ENCODE measurements at places on chromosomes 3 and 15. TPM values are rescaled to one million over a fixed set of nuclear protein-coding genes. Genes with fewer than 3 reads are reported as not detected.

- DNase-seq = no peak
- peaks cover 7% of the 10 kb centered on the region for H3K36me3 ChIP-seq
- H3K27ac ChIP-seq = no peak overlapping the region
- H3K4me3 ChIP-seq = peak overlapping the region; percentile 92
- peaks cover 14% of the 10 kb centered on the region for H3K4me1 ChIP-seq
- H3K27me3 ChIP-seq = peaks cover 17% of the 10 kb centered on the region
These were observed 584 bp upstream of the LARS2 start for GRCh38 chr3:45387636-45388348.

GRCh38 chr3:147654827-147655226 is 245.7 kb downstream of the ZIC1 start:
- peaks cover 44% of the 10 kb centered on the region for H3K4me1 ChIP-seq
- no peaks in the 10 kb centered on the region for H3K27me3 ChIP-seq
- no peak for DNase-seq
- H3K27ac ChIP-seq = peak overlapping the region; percentile 58
- no peaks in the 10 kb centered on the region for H3K36me3 ChIP-seq

DNA sequence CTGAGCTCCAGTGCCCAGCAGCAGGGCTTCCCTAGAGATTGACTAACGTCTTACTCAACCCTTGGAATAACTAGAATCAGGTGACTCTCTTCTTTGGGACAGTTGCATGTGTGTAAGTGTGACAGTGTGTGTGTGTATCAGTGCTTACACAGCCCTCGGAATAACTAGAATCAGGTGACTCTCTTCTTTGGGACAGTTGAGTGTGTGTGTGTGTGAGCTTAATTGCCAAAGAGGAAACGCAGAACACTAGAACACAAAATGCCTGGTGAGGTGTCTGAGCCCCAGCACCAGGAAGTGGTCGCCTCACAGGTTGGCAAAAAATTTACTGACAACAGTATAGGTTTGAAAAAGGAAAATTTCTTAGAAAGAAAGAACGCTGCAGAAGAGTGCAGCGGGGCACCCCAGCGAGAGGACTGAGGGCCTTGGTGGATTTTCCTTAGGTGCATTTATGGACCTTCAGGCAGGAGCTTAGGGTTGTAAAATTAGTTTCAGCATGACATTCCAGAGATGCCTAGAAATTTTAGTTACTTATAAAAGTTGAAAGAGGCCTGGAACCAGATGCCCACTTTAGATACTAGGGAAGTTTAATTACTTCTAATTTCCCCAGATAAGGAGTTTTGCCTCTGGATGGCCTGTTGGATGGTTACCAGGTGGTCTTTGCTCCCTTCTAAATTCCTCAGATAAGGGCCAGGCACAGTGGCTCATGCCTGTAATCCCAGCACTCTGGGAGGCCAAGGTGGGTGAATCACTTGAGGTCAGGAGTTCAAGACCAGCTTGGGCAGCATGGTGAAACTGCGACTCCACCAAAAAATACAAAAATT is 3.7 kb upstream of the WDR82 start:
- H3K4me3 ChIP-seq = no peak overlapping the region
- peaks cover 32% of the 10 kb centered on the region for H3K4me1 ChIP-seq
- H3K27ac ChIP-seq = peak overlapping the region; percentile 5
- DNase-seq = no peak
- no peaks in the 10 kb centered on the region for H3K27me3 ChIP-seq

- DNase-seq = peak; percentile 67
- H3K27me3 ChIP-seq = no peaks in the 10 kb centered on the region
- H3K27ac ChIP-seq = no peak overlapping the region
- no peaks in the 10 kb centered on the region for H3K36me3 ChIP-seq
- no peaks in the 10 kb centered on the region for H3K4me1 ChIP-seq
These were observed 191.9 kb downstream of the STT3B start for GRCh38 chr3:31724651-31725050.

DNA sequence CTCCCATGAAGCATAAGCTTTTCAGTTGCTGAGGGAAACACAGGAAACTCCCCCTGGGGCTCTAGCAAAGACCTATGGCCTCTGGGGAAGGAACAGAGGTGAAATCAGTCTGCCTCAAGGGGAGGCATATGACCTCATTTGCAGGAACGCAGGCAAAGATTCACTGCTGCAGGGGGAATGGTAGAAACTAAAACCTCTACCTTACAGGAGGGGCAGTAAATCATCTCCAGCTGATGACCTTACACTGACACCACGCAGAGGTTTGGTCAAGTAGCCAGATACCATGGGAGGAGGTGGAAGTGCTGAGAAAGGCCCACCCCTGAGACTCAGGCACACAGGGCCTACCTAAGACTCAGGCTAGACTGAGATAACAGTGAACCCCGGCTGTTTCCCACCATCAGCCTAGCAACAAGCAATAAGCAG is 81.1 kb downstream of the RAD18 start:
- no peak overlapping the region for H3K4me3 ChIP-seq
- no peak for DNase-seq
- no peaks in the 10 kb centered on the region for H3K27me3 ChIP-seq
- H3K4me1 ChIP-seq = peaks cover 17% of the 10 kb centered on the region
- peaks cover 3% of the 10 kb centered on the region for H3K36me3 ChIP-seq

DNA sequence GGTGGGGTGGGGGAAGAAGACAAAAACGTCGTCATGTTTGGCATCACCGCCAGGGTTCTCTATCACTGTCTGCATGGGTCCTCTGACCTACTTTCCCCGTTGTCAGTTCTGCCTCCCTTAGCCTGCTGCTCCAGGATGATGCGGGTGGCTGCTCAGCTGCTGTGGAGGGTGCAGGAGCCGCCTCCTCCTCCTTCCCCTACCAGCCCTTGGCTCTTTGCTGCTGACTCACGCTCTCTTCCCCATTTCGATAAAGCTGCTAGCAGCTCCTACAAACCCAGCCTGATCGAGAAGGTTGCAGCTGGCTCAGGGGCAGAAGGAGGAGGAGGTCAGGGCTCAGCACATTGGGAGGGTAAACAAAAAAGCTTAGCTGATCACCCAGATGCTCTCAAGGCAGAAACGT is 49.5 kb upstream of the SEC13 start:
- no peak overlapping the region for H3K4me3 ChIP-seq
- DNase-seq = no peak
- no peaks in the 10 kb centered on the region for H3K36me3 ChIP-seq
- H3K27ac ChIP-seq = peak overlapping the region; percentile 18

- no peaks in the 10 kb centered on the region for H3K36me3 ChIP-seq
- H3K27me3 ChIP-seq = peaks cover 28% of the 10 kb centered on the region
- H3K4me3 ChIP-seq = no peak overlapping the region
- H3K27ac ChIP-seq = no peak overlapping the region
These were observed 54.9 kb downstream of the TRIM71 start for GRCh38 chr3:32872487-32873382.

DNA sequence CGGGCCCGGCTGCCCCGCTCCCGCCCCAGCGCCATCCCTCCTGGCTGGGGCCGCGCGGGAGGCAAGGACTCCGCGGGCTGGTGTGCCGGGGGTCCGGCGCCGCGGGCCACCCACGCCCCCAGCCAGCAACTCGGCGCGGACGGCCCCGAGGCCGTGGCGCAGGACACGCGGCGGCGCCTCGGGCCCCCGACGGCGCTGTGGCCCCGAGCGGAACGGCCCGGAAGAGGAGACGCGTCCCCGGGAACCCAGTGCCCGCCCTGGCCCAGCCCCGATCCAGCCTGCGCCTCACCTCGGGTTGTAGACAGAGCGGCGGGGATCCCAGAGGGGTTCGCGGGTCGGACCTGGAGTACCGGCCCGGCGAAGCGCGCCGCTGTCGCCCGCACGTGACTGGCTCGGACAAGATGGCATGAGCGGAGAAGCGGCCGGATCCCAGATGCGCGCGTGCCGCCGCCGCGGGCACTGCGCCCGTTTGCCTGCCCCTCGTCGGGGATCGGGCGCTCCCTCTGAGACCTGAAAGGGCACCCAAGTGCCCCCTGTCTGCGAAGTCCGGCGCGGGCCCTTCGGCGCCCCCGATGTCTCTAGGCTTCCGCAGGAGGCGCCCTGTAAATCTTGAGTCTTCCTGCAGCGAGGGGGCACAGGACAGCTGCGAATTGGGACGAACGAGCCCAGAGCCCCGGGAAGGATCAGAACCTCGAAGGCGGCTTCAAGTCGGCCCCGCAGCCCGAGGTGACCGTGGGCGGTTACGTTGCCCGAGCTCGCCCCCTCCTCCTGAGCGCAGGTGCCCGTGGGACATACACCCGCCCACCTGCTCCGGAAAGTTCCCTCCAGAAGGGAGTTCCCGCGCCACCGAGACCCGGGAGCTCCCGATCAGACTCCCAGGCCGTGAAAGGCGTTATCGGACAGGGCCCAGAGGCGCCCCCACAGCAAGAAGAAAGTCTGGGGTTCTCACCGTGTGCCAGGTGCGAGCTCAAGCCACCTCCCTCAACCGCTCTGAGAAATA is 598 bp upstream of the SFMBT1 start:
- no peak overlapping the region for H3K27ac ChIP-seq
- peak; percentile 91 for DNase-seq
- peaks cover 4% of the 10 kb centered on the region for H3K4me1 ChIP-seq
- peak overlapping the region; percentile 84 for H3K4me3 ChIP-seq
- H3K36me3 ChIP-seq = no peaks in the 10 kb centered on the region

- H3K36me3 ChIP-seq = no peaks in the 10 kb centered on the region
- peaks cover 27% of the 10 kb centered on the region for H3K4me1 ChIP-seq
- no peak overlapping the region for H3K27ac ChIP-seq
- H3K27me3 ChIP-seq = no peaks in the 10 kb centered on the region
- no peak overlapping the region for H3K4me3 ChIP-seq
These were observed 107.0 kb downstream of the FILIP1L start for GRCh38 chr3:100007313-100007712.

DNA sequence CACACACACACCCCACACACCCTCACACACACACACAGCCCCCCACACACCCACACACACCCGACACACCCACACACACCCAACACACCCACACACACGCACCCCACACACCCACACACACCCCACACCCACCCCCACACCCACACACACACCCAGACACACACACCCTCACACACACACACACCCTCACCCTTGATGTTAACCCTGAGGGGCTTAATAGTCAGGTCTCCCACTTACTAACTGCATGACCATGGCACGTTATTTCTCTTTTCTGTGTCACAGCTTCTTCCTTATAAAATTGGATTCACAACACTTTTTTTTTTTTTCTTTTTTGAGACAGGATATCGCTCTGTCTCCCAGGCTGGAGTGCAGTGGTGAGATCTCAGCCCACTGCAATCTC is 2.8 kb downstream of the GRM2 start:
- no peaks in the 10 kb centered on the region for H3K4me1 ChIP-seq
- no peaks in the 10 kb centered on the region for H3K36me3 ChIP-seq
- no peak overlapping the region for H3K27ac ChIP-seq
- H3K27me3 ChIP-seq = peaks cover 10% of the 10 kb centered on the region

- no peaks in the 10 kb centered on the region for H3K36me3 ChIP-seq
- DNase-seq = no peak
- H3K27me3 ChIP-seq = peaks cover 13% of the 10 kb centered on the region
- peaks cover 11% of the 10 kb centered on the region for H3K4me1 ChIP-seq
These were observed 124.3 kb upstream of the UMPS start for GRCh38 chr3:124605781-124606579.

DNA sequence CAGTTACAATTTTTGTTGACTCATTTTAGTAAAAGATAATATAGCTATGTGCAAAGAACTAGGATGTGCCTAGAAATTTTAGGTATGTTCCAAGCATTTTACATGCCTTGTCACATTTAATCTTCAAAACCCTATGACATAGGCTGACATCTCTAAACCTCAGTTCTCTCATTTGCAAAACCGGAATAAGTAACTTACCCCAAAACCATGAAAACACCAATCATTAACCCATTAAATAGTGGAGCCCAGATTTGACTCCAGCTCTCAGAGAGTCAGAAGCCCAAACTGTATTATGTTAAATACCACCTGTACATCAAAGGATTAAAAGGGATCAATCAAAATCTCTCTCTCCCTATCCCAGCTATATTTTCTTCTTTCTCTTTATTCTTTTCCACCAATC is 36.6 kb downstream of the GSK3B start:
- H3K4me3 ChIP-seq = no peak overlapping the region
- no peak overlapping the region for H3K27ac ChIP-seq
- H3K4me1 ChIP-seq = no peaks in the 10 kb centered on the region
- H3K27me3 ChIP-seq = no peaks in the 10 kb centered on the region
- no peak for DNase-seq

DNA sequence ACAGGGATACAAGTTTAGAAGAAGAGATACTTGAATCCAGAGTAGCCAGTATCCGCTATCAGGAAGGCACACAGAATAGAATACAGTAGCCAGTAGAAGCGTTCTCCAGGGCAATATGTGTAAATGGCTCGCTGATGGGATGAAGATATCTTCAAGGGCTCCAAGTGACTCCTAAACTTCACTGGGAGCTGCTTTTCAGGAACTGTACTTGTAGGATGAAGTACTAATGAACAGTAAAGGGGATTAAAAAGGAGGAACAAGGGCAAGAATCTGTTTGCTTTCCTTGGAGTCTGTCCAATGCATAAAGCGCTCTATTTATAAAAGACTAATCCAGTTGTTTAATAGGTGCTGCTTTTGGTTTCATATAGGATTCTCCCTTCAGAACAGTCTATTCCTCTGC is 78.4 kb downstream of the THRB start:
- H3K4me1 ChIP-seq = no peaks in the 10 kb centered on the region
- H3K27me3 ChIP-seq = no peaks in the 10 kb centered on the region
- H3K36me3 ChIP-seq = no peaks in the 10 kb centered on the region
- no peak overlapping the region for H3K27ac ChIP-seq
- DNase-seq = no peak

DNA sequence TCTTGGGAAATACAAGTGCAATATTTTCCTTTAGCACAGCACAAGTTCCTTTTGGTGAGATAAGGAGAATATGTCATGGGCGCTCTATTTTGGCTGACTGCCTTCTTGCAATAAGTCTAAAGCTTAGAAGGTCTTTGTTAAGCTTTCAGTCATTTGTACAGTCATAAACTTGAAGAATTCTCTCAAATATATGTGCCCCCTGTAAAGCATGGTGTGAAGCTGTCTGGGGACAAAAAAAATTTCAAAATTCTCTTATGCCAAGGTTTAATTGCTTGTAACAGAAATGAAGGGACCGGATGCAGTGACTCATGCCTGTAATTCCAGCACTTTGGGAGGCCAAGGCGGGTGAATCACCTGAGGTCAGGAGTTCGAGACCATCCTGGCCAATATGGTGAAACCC is 21.7 kb upstream of the ARID3B start:
- peaks cover 9% of the 10 kb centered on the region for H3K4me1 ChIP-seq
- no peak overlapping the region for H3K4me3 ChIP-seq
- H3K27ac ChIP-seq = no peak overlapping the region
- H3K36me3 ChIP-seq = no peaks in the 10 kb centered on the region
- H3K27me3 ChIP-seq = no peaks in the 10 kb centered on the region

- no peak for DNase-seq
- H3K27ac ChIP-seq = no peak overlapping the region
- no peaks in the 10 kb centered on the region for H3K4me1 ChIP-seq
- no peaks in the 10 kb centered on the region for H3K27me3 ChIP-seq
- no peaks in the 10 kb centered on the region for H3K36me3 ChIP-seq
These were observed 37.8 kb upstream of the SCN5A start for GRCh38 chr3:38687321-38687720.

- H3K27ac ChIP-seq = no peak overlapping the region
- H3K36me3 ChIP-seq = no peaks in the 10 kb centered on the region
- no peaks in the 10 kb centered on the region for H3K4me1 ChIP-seq
These were observed 103.6 kb upstream of the ICE2 start for GRCh38 chr15:60582370-60583036.

Gene CFAP100
- not detected for total RNA-seq

Gene CDAN1
- total RNA-seq = 9.7 TPM

Gene ARRDC4
- total RNA-seq = 17.0 TPM

Gene LYSMD2
- total RNA-seq = 4.7 TPM

Gene GP5
- total RNA-seq = 0.36 TPM

Gene GABRB3
- total RNA-seq = under 0.01 TPM

Gene ACVR2B
- 2.9 TPM for total RNA-seq

Gene IQCB1
- total RNA-seq = 15.9 TPM

Measured in osteoblast (primary cell).